ENCODE measurements at places on chromosomes 3 and 15. TPM values are rescaled to one million over a fixed set of nuclear protein-coding genes. Genes with fewer than 3 reads are reported as not detected.

GOLGA6B gene
- not detected for total RNA-seq

CIP2A gene
- 39.9 TPM for total RNA-seq

CNTN4 gene
- total RNA-seq, result not detected

COL6A5 gene
- not detected for total RNA-seq

RETNLB gene
- not detected for total RNA-seq

GPR176 gene
- 50.7 TPM for total RNA-seq

ADPRH gene
- total RNA-seq, result 2.7 TPM

LRTM1 gene
- not detected for total RNA-seq

P2RY12 gene
- total RNA-seq, result 0.37 TPM

NPAP1 gene
- not detected for total RNA-seq

GOLGA8J gene
- total RNA-seq, result not detected

PLXNB1 gene
- 21.3 TPM for total RNA-seq

TMEM40 gene
- total RNA-seq, result not detected

EIF4G1 gene
- 293 TPM for total RNA-seq

GPR27 gene
- total RNA-seq, result under 0.01 TPM
